ENCODE measurements at places on chromosomes 16 and 17.

DNA sequence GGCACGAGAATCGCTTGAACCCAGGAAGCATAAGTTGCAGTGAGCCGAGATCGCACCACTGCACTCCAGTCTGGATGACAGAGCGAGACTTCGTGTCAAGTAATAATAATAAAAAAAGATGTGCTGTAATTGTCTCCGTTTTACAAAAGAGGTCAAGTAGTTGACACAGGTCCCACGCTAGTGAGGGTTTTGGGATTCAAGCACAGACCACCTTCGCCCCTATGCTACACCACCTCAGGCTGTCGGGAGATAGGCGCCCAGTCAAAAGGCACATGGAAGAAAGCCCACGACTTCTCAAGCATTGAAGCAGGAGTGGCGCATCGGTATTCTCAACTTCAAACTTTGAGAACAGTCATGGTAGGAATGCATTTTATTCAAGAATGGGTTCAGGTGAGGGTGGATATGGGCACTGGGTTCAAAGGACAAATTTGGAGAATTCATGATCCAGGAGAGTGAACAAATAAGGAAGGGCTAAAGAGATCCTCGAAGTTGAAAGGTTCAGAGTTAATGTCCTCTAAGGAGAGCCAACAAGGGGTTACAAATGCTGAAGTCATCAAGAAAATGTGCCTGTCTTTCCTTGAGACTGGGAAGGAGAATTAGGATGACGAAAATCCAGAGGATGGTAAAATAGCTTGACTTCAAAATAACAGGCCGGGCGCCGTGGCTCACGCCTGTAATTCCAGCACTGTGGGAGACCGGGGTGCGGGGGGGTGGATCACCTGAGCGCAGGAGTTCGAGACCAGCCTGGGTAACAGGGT is 1.4 kb upstream of the AMZ2 start:
- no peak for DNase-seq

- no peak for DNase-seq
Measured at GRCh38 chr17:13534946-13535345, 66.8 kb downstream of the HS3ST3A1 start.

DNA sequence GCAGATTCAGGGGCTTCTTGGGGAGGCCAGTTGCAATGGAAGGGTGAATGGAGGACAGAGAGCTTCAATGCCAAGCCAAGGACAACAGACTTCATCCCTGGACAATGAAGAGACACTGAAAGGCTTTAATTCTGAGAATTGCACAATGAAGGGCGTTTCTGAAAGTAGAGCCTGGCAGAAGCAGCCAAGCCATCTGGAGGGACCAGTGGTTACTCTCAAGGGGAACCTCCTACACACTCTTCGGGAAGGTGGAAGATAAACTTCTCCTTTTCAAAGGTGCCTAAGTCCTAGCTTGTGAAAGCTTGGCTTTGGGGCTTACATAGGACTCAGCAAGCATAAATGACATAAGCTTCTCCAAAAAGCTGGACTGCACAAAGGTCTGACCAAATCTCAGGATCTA is 6.2 kb upstream of the CES1 start:
- no peak for DNase-seq

- peak; percentile 61 for DNase-seq
Measured at GRCh38 chr17:7932949-7933348, 943 bp downstream of the CNTROB start.

- DNase-seq: no peak
Measured at GRCh38 chr16:50910736-50911100, 168.8 kb downstream of the CYLD start.

- peak; percentile 30 for DNase-seq
Measured at GRCh38 chr16:87702325-87702811, 63.4 kb downstream of the KLHDC4 start.

DNA sequence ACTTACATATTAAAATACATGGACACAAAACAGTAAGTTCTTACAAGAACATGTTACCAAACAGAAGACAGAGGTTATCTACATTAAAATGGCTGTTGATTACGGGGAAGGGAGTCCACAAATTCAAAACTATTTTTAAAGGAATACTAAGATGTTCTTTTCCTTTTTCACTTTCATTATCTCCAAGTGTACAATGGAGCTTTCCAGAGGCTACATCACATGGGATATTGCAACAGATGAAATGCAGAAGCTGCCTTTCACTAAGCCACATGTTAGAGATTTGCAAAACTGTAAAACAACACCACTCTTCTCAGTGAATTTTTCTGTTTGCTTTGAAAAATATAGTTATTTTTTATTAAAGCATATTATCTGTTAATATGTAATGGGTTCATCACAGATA is 53.6 kb downstream of the XPO6 start:
- peak; percentile 59 for DNase-seq

- peak; percentile 36 for DNase-seq
Measured at GRCh38 chr17:61660746-61661485, 69.9 kb upstream of the NACA2 start.

DNA sequence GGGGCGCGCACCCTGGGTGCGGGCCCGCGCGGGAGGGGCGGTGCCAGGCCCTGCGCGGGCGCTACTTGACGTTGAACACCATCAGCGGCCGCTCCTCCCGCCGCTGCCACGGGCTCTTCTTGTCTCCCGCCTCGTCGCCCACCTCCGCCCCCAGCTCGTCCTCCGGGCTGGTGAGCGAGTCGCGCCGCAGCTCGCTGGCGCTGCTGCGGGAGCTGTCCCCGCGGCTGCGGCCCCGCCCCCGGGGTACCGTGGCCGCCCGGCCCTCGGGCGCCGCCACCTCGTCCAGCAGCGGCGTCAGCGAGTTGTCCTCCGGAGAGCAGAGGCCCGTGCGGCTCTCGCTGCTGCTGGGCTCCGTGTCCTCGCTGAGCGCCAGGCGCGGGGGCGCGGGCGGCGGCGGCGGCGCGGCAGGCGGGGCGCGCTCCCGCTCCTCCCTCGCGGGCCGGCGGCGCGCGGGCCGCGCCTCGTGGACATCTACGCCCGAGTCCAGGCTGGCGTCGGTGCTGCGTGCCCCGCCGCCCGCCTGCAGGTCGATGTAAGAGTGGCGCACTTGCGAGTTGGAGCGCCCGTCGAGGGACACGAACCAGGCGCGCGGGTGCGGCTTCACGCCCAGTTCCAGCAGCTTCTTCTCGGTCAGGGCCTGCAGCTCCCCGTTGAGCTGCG is 8.7 kb downstream of the GRN start:
- DNase-seq: no peak

DNA sequence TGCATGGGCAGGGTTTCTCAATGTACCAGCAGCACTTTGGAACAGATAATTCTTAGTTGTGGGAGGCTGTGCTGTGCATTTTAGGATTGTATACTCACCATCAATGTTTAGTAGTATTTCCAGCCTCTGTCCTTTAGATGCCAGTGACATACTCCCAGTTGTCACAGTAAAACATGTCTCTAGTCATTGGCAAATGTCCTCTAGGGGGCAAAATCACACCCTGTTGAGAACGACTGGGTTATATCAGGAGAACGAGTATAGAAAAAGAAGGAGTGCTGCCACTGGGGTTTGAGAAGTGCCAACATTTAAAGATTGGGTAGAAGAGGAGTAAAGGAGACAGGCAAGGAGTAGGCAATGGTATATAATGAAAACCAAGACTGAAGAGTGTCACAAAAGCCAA is 37.9 kb upstream of the SMIM36 start:
- no peak for DNase-seq

GRCh38 chr17:54967621-54968261 is 713 bp downstream of the COX11 start:
- peak; percentile 27 for DNase-seq

GRCh38 chr16:85983606-85984230 is 84.8 kb downstream of the IRF8 start:
- DNase-seq: no peak

- DNase-seq: no peak
Measured at GRCh38 chr17:6675201-6675825, 23.8 kb downstream of the C17orf100 start.

- no peak for DNase-seq
Measured at GRCh38 chr17:82569621-82570020, 50.1 kb downstream of the FOXK2 start.

GRCh38 chr17:50631195-50631907 is 3.3 kb upstream of the ABCC3 start:
- no peak for DNase-seq

DNA sequence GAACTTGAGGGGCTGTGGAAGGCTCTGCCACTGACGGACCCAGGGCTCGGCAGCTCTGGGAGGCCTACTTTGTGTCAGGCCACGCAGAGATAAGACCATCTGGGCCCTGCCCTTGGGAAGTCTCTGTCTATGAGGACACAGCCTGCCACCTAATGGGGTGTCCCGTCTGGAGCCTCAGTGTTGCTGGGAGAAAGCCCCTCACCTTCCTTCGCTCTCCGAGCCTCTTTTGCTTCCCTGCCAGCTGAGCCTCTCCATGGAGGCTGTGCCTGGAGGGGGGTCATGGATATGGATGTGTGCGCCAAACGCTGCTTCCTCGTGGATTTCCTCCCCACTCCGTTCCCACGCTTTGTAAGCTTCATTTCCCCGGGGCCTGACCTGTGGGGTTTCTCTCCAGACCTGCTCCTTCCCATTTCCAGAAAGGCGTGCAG is 228.8 kb downstream of the SEC14L1 start:
- DNase-seq: no peak

GRCh38 chr17:76947771-76948170 is 79.6 kb downstream of the MGAT5B start:
- no peak for DNase-seq

DNA sequence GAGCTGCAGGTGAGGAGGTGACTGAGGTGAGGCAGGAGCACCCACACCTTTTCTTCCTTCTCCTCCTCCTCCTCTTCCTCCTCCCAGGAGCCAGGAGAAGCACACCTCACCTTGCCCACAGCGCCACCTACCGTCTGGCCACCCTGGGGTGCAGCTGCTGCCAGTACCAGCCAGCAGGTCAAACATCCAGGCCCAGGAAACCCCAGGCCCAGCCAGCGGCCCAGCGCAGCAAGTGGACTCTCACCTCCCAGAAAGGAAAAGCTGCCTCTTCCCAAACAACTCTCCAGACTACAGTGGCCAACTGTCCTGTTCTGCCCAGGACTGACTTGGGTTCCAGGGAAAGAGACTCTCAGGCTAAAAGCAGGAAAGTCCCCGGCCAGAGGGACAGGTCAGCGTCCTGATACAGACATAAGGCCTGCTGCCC is 22.7 kb downstream of the PEMT start:
- DNase-seq: peak; percentile 36

DNA sequence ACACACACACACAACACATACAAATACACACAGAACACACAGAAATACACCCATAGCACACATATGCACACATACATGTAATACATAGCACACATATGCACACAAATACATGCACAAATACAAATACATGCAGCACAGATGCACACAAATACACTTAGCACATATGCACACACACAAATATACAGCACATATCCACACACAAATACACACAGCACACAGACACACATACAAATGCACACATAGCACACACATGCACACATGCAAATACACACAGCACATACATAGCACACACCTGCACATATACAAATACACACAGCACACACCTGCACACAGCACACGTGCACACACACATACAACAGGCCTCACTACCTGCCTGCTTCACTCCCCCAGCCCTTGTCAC is 49.6 kb downstream of the SDK2 start:
- no peak for DNase-seq

- DNase-seq: no peak
Measured at GRCh38 chr17:8941980-8942622, 23.4 kb downstream of the PIK3R5 start.

DNA sequence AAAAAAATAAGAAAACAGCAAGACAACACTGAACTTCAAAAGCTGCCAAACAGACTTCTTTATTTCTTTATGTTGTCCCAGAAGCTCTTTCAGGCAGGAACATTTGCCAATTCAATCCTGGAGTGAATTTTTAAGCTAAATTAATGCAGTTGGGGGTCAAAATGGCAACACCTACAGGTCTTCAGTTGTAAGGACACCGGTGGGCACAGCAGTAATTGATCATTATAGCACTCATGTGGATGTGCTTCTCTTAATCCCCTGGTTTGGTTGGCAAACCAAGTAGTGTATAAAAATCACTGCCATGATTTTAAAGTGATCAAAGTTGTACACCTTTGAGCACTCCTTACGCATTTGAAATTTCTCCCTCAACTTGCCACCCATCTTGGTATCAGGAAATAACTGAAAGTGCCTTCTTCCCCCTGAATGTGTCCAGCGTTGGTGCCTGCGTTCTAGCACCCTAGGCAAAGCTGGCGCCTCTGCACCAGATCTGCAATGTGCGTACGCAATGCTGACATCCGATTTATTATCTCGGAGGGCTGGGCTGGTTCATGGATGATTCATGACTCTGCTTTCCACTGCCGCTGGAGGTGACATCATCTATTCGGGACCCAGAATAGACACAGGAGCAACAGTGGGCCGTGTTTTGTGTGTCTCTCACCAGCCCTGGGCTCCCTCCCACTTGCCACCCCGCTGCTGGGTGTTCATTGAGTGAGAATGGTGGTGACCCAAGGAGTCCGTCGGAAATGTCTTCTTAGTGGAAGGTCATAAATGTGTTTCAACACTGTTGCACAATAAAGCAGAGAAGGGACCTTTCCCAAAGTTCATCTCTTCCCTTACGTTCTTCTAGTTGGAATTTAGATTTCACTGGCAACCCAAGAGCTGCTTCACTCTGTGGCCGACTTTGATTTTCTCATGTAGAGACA is 203.4 kb downstream of the CCDC182 start:
- peak; percentile 50 for DNase-seq

DNA sequence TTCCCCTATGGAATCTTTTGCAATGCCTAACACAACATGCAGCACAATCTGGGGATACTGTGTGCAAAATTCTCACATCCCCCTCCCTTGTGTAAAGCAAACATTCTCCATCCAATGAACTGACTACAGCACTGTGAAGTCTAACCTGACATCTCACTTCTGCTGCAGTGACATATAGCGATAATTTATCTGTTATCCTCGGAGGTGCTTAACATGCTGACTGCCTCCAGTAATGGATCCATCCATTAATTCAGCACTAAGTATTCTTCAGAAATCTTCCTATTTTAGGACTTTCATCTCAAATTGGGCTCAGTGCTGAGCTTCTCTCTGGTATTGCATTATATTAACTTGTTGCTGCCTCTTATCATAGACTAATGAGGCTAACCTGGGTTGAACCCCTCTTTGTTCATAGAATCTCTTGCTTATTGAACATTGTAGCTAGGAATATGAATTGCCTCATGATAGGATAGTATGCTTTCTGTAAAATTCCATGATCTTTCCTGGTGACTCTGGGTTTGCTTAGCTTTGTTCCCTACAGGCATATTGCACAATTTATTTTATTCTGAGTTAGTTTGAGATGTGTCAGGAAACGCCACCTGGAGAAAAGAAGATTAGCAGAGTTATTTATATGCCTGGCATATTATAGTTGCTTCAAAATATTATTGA is 187.9 kb downstream of the CNTNAP4 start:
- DNase-seq: no peak
